Kidney epithelial cell (primary cell): ENCODE measurements at places on chromosomes 3 and 15.

DNA sequence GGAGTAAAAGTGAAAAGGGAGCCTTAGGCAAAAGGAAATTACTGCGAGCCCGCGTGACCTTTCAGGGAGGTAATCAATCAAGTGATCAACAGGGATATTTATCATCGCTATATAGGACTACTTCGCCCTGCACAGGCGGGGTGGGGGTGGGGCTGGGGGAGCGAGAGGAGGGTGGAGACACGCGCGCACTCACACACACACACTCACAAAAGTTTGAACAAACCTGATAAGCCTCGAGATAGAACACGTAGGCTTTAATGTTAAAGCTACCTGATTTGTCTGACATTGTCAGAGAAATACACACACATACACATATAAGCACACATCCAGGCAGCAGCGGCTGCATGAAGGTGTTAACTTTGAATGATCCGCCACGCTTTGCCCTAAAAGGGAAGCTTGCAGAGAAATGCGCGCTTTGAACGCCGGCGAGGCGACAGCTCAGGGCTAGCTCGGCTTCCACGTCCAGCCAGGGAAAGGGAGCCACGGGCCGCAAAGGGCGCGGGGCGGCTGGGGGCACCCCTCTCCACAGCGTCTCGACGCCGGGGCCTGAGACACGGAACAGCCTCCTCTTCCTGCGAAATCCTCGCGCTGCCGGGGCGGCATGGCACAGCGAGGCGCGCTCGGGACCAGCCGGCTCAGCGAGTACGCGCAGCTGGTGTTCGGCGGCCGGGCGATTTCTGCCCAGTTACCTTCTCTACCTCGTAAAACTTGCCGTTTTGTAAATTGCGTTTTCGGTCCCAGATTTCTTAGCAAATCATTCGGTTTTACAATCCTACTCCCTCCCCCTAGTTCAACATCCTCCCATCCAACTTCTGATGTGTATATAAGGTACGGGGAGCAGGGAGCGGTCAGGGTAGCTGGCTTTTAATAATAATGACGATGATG lies 4.8 kb upstream of the MECOM start:
- no peak for DNase-seq

DNA sequence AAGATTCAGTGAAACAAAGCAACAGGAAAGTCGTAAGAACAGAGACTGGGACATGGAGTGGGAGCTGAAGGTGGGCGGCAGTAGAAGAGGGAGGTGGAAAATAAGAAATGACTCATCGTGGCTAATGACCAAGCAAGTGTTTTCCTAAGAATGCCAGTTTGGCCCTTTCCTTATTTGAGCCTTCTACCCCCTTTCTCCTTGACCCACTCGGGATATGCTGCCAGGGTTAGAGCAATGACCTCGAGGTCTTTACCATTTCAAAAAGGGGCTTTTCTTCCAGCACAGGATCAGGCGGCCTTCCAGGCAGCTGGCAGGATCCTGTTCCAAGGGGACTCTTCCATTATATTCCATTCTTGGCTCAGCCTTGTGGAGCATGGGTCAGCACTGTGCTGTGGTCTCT lies 241.1 kb downstream of the RYR3 start:
- no peak for DNase-seq

DNA sequence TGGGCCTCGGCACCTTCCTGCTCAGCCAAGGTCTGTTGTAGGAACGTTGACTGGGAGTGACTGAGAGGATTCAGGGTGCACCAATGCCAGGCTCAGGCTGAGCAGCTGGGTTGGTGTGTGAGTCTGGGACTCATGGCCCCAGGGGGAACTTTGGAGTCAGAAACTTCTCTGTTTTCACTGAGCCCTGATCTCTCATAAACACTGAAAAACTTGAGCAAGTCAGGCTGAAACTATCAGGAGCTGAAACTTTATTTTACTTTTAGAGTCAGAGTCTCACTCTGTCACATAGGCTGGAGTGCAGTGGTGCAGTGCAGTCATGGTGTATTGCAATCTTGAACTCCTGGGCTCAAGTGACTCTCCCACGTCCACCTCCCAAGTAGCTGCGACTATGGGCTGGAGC lies 3.0 kb downstream of the TRAK1 start:
- DNase-seq: no peak

DNA sequence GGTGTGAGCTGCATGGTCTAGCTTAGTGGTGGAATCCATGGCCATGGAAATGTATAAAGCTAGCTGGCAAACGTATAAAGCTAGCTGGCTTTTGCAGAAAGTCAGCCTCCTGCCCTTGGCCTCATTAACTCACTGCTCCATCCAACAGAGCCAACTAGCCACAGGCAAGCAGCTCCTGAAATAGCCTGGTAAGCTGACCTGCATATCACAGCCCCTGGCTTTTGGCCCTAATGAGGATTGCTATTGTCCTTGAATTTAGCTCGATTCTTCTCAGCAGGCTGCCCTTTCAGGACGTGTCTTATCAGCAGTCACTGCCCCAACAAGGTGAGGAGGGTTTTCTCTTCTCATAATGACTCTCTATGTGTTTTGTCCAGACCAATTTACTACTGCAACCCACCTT lies 446.8 kb downstream of the WDR72 start:
- no peak for DNase-seq

DNA sequence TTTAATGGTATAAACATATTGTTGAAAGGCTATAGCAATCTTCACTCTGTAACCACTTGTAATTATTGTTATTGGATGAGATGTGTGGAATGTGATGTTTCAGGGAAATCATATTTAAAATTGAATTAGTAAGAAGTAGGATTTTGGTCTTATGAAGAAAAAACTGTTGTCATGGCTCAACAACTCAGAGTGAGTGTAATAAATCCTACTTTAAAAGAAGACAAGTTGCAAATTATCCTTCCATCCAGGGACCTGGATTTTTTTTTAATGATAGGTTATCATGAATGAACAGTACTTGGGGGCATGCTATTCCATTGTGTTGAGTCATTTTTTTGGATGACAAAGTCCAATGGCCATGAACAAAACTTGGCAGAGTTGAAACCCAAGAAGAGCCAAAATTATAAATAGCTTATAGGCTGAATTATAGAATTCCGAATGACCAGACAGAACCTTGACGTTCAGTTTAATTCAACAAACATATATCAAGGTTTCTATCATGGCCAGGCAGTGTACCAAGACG lies 625.5 kb upstream of the ZNF717 start:
- DNase-seq: no peak

DNA sequence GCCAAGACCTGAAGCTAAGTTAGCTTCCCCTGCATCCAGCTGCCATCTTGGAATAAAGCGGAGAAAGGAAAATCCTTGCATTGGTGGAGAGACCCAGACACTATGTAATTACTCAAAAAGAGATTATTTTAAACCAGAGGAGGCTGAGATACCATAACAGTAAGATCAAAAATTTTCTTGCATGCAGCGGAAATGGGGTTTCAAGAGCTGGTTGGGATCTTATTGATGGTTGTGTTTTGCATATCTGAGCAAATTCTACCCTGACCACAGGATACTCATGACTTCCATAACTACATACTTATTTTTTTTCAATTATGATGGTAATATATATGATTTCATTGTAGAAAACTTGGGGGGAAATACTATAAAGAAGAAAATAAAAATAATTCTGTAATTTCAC lies 17.5 kb downstream of the TMEM158 start:
- no peak for DNase-seq

DNA sequence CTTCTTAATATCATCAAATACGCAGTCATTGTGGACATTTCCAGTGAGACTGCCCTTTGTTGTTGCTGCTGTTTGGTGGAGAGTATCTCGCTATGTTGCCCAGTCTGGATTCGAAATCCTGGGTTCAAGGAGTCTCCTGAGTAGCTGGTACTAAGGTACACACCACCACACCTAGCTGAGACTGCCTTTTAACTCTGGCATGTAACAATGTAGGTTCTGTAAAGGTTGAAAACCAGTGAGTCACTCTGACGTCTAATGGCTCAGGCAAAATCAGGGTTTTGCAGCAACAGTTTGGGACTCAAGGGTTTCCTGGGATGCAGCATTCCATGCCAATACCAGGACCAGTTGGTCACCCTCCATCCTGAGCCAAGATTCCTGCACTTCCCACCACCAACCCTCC lies 52.2 kb downstream of the AQP9 start:
- no peak for DNase-seq

DNA sequence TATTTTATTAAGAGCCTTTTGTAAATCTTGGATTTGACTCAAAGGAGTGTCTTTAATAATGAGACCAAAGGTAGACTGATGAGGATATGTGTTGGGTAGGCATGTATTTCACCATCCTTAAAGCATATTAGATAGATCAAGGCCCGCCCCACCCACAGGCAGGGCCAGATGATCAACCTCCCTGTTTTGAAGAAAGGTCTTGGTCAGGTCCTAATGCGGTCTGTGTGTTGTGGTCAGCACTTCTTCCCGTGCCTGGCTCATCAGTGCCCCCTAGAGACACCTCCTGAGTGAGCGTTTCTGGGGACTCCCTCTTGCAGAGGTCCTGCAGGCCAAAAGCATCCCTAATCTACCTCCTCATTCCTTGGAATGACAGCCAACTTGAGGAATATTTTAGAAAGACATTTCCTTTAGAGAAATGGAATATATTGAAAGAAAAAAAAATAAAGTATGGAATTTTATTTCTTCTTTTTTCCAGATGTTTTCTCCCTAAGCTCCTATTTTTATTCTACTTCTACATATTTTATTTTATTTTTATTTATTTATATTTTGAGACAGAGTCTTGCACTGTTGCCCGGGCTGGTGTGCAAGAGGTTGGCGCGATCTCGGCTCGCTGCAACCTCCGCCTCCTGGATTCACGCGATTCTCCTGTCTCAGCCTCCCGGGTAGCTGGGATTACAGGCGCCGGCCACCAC lies 6.0 kb downstream of the TM4SF4 start:
- DNase-seq: peak; percentile 61

DNA sequence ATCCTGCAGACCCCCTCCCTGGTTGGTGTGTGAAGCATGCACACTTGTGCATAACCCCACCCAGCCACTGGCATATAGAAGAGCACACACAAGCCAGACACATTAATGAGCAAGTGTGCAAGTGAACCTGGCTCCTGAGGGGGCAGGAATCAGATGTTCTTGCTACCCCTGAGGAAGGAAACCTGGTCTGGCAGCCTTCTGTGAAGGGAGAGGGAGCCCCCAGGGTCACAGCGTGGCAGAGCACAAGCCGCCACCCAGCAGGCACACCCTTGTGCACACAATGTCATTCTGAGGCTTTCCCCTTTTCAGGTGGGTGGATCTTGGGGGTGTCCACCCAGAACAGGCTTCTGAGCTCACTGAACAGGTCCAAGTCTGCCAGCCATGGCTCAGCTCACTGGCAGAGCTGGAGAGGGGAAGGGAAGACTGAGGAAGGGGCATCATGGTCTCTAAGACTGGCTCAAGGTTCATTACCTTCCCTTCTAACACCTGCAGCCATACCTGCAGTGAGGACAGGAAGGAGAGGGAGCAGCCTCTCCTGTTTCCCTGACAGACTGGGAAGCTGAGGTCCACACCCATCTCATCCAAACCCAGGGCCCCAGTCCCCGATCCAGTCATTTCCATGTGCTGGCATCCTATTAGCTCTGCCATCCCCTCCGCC lies 31.6 kb upstream of the SEMA3F start:
- DNase-seq: no peak

DNA sequence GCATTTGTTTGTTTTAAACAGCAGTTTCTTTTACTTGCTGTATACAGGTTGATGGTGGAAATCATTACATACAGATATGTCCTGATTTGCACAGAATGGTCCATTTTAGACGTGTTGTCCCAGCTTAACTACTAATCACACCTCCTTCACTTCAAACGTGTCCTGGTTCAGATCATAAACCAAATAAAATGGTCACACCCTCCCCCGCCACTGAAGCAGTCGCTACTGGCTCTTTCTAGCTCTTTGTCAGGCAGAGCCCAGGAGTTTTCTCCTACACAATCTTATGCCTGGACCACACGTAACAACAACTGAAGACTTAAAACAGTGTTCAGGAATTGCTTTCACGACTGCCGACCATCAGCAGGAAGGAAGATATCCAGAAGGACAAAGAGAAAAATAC lies 73.6 kb downstream of the MESD start:
- no peak for DNase-seq

- DNase-seq: no peak
Observed at GRCh38 chr15:48855501-48856440, 22.2 kb upstream of the EID1 start.

DNA sequence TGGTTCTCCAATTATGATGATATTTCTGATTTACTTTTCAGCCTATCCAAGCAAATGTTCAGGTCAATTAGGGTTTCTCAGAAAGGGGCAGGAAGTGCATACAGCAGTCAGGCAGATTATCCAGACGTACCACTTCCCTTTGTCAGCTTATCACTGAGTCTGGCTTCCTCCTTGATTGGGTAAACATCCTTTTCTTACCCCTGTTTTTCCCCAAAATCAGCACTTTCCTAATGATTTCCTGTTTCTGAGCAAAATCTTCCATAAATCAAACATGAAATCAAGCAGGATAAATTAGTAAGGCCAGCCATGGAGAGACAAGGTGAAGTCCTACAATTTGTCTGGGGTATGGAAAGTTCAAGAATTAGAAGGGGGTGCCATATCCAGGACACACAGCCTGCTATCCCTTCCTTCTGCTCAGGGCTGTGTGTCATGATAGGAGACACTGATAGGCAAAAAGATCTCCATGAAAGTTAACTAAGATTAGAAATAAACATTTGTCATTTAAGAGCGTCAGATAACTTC lies 29.0 kb downstream of the ADIPOQ start:
- DNase-seq: no peak

GRCh38 chr3:65303431-65303830 lies 615.6 kb upstream of the ADAMTS9 start:
- no peak for DNase-seq

DNA sequence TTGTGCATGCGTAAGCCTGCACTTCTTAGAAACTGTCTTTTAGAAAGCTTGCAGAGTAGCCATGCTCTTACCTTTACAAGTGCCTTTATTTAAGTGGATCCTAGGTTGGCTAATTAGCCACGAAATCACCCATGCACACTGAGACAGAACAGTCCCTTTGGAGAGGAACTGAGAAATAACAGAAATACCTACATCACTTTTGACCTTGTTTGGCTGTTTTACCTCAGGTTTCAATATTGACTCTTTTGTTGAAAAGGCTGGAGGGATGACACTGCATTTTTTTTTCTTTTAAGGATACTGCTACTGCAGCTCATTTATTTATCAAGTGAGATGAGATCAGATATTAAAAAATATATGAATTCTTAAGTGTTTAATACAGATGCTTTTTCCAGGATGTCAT lies 155.6 kb upstream of the GOLIM4 start:
- DNase-seq: no peak

DNA sequence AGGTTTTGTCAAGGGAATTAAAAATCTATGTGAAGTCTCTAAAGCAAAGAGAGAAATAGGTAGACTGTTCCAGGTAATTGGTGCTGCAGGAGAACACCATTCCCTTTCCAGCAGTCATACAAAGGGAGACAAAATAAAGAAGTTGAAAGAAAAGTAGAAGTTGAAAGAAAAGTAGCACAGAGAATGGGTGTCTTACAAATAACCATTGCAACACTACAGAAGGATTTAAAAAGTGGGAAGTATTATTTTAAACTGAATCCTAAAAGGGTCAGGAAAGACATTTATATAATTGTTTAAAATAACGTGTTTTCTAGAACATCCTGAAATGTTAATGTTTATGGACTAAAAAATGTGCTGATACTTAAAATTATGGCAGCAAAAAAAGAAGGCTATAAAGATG lies 223.8 kb downstream of the RSRC1 start:
- no peak for DNase-seq
